HL-60 (cell line): ENCODE measurements at places on chromosomes 4 and X.

GRCh38 chr4:118193421-118193820, 159.1 kb downstream of the NDST3 start:
- no peak for DNase-seq

GRCh38 chr4:13921805-13922204, 294.3 kb upstream of the BOD1L1 start:
- DNase-seq = no peak

- no peak for DNase-seq
Observed at GRCh38 chr4:155759372-155760252, 791 bp downstream of the GUCY1B1 start.

DNA sequence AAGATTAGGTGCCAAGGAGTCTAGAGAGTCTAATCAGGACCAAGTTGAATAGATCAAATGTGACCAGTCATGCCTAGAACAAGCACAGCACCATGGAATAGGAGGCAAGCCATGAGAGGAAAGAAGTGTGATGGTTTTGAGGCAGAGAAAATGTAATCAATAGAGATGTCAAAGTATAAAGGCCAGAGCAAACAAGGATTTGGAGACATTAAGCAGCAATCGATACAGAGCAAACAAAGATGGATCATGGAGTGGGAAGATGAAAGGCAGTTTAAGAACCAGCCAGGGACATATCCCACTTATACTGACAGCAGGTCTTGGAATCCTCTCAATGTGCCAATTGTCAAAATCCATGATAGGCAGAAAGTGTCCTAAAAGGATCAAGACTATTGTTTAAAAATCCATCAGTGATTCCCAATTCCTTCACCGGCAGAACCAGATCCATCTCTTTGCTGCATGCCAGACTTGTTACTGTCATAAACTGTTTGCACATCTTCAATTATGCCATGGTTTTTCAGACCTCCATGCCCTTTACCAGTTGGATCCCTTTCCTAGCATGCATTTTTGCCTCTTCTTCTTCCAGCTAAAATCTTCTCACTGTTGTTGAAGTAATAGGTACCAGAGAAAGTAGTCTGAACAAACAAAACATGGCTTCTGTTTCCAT, 520.7 kb upstream of the ARX start:
- DNase-seq = no peak

DNA sequence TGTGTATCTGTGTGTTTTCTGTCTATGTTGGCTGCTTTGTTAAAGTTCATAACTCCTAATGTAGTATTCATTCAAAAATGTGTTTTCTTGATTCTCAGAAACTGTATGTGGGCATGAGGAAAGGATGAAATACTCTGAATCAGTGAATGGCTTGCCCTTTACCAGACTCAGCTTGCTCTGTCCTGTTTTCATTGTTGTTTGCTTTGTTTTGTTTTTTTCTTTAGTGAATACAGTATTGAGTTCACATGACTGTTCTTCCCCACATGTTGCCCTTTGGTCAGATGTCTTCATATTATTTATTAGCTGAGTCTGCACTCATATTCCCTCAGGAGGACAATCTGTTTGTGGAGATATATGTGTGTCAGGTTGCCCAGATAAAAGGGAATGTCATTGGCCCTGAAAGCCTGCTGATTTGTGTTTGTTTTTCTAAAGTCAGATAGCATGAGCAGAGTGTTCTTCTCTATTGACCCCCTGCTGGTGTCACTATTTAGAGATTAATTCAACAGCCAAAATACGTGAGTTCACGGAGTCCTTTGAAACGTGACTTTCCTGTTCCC, 1184.4 kb downstream of the RPA4 start:
- no peak for DNase-seq

- DNase-seq = no peak
Observed at GRCh38 chrX:137547291-137547690, 18.6 kb upstream of the ZIC3 start.

DNA sequence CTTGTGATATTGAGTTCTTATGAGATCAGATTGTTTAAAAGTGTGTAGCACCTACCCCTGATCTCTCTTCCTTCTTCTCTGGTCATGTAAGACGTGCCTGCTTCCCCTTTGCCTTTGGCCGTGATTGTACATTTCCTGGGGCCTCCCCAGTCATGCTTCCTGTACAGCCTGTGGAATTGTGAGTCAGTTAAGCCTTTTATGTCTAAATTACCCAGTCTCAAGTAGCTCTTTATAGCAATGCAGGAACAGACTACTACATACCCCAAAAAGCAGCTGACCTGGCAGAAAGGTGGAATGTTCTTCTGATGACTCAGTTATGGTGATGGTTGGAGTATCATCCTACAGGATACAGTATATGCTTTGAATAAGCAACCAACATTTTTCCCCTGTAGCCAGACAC, 11.4 kb upstream of the MCUB start:
- peak; percentile 36 for DNase-seq
